Hepatocyte (in vitro differentiated cells): ENCODE measurements at places on chromosomes 5 and 9. TPM values are rescaled to one million over a fixed set of nuclear protein-coding genes. Genes with fewer than 3 reads are reported as not detected.

FCN2 gene
- not detected in 2 replicates for total RNA-seq

DNA sequence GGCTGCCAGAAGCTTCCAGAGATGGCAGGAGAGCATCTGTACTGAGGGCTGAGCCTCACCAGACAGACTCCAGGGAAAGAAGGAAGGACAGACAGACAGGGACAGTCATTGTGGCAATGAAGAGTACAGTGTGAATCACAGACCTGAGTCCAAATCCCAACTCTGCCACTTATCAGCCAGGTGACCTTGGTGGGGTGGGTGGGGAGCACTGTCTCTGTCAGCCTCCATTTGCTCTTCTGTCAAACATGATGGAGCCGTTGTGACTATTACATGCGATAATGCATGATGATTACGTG is 85.9 kb upstream of the FSTL4 start:
- no peak for DNase-seq

DNA sequence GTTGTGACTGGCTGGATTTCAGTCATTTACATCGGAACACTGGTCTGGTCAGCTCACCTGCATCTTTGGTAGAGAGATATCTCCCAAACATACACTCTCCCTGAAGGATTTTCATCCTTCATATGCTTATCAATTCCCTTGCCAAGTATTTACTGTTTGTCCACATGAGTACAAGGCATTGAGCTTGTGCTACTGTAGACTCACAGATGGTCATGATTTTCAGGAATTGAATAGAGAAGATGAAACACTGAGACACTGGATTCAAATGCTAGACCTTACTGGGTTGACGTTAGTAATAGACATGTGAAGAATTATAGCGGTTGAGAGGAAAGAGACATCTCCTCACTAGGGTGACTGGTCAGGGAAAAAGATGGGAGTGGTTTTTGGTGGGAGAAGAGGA is 62.9 kb upstream of the ABL1 start:
- DNase-seq, result no peak

RASGRF2 gene
- total RNA-seq, result 3.1 and 3.3 TPM in 2 replicates

SPATA31A3 gene
- total RNA-seq, result not detected in 2 replicates

GLRA1 gene
- not detected in 2 replicates for total RNA-seq

- no peak for DNase-seq
Observed at GRCh38 chr5:150009671-150010387, 9.3 kb downstream of the HMGXB3 start.

DNA sequence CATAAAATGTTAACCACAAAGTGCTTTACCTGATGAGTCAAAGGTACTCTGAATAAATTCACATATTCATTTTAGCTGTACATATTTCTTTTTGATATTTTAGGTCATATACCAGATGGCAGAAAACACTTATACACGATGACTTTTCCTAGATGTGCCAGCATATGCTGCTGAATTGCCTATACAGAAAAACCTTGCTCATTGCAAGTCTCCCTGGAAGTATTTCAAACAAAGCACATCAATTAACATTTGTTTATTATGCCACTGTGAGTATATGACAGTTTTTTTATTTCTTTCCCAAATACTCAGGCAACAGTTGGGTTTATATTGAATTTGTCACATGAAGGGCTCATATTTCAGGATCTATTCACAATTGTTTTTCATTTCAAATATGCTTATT is 180.8 kb downstream of the TMEM232 start:
- DNase-seq, result no peak

QRFP gene
- not detected in 2 replicates for total RNA-seq

- DNase-seq, result no peak
Observed at GRCh38 chr9:28082671-28083070, 509.4 kb upstream of the C9orf72 start.
